A549 treated with GW870086 at 1 μM for 4 hours (cell line): ENCODE measurements at places on chromosomes 2 and 18. TPM values are rescaled to one million over a fixed set of nuclear protein-coding genes. Genes with fewer than 3 reads are reported as not detected.

Gene COL6A3
- total RNA-seq, result 0.08 to 0.23 TPM (median 0.14 TPM) in 5 replicates

Gene TAF1B
- total RNA-seq, result 19.5 to 38.1 TPM (median 25.2 TPM) in 5 replicates

Gene NCKAP5
- total RNA-seq, result 0.67 to 1.2 TPM (median 0.81 TPM) in 5 replicates

Gene PMAIP1
- total RNA-seq, result 14.2 to 18.0 TPM (median 15.6 TPM) in 5 replicates

Gene PAPOLG
- 5.9 to 9.3 TPM (median 9.1 TPM) in 5 replicates for total RNA-seq

Gene EMILIN1
- total RNA-seq, result 0.32 to 0.56 TPM (median 0.45 TPM) in 5 replicates

Gene GKN2
- total RNA-seq, result 1.7 to 3.5 TPM (median 2.9 TPM) in 5 replicates

Gene IL1RL1
- 0.53 to 1.4 TPM (median 0.83 TPM) in 5 replicates for total RNA-seq

Gene CNRIP1
- 1.7 to 2.2 TPM (median 1.9 TPM) in 5 replicates for total RNA-seq

Gene SCYGR4
- total RNA-seq, result not detected in 5 replicates

Gene HAT1
- total RNA-seq, result 62.7 to 76.1 TPM (median 72.4 TPM) in 5 replicates

Gene ZC3H8
- total RNA-seq, result 13.1 to 16.1 TPM (median 14.3 TPM) in 5 replicates

Gene REG1B
- not detected in 5 replicates for total RNA-seq

Gene CCDC74B
- total RNA-seq, result 5.8 to 7.4 TPM (median 6.1 TPM) in 5 replicates

Gene ACOXL
- not detected in 5 replicates for total RNA-seq

Gene LRRTM4
- total RNA-seq, result not detected in 5 replicates

Gene KRCC1
- 8.9 to 13.2 TPM (median 12.0 TPM) in 5 replicates for total RNA-seq

Gene CRYBA2
- total RNA-seq, result not detected in 5 replicates

Gene MSTN
- not detected in 5 replicates for total RNA-seq

Gene POTEI
- total RNA-seq, result 0.07 TPM in 1 of 5 replicates, not detected in the others

Gene WNT6
- 0.14 to 0.36 TPM (median 0.26 TPM) in 5 replicates for total RNA-seq

Gene PNO1
- total RNA-seq, result 53.6 to 58.9 TPM (median 55.2 TPM) in 5 replicates

Gene WDSUB1
- total RNA-seq, result 7.6 to 8.8 TPM (median 8.1 TPM) in 5 replicates

Gene ZNF804A
- not detected in 5 replicates for total RNA-seq

Gene NGEF
- total RNA-seq, result 14.5 to 19.4 TPM (median 18.1 TPM) in 5 replicates

Gene SERPINB4
- 0.07 to 0.26 TPM (median 0.15 TPM) in 5 replicates for total RNA-seq
